PC-9 (cell line): ENCODE measurements at places on chromosomes 1 and 21. TPM values are rescaled to one million over a fixed set of nuclear protein-coding genes. Genes with fewer than 3 reads are reported as not detected.

FBLIM1 gene
- total RNA-seq: 57.2 and 114 TPM in 2 replicates

HCRTR1 gene
- total RNA-seq: not detected in 2 replicates

GRCh38 chr1:15152318-15153183, 996 bp upstream of the TMEM51 start:
- DNase-seq: peak; percentile 80

- DNase-seq: no peak
These were observed 9.8 kb downstream of the DISP1 start for GRCh38 chr1:222824641-222825040.

DNA sequence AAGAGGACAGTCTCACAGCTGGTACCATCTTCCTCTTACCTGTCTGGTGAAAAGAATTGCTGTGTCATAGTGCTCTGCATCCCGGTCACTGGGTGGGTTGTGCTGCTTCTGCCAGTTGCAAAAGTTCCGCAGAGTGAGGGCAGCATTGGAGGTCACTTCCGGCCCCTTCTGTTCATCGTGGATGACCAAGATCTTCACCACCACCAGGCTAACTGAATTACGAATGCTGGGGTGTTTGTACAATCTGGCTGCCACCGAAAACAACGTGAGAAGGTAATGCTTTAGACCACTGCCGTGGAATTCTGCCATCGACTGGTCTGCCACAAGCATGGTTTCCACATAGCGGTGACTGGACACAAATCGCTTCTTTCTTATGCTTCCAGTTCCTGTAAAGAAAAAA, 2.9 kb downstream of the ADAMTS1 start:
- no peak for DNase-seq

GRCh38 chr1:233295975-233296322, 424 bp upstream of the PCNX2 start:
- no peak for DNase-seq

DNA sequence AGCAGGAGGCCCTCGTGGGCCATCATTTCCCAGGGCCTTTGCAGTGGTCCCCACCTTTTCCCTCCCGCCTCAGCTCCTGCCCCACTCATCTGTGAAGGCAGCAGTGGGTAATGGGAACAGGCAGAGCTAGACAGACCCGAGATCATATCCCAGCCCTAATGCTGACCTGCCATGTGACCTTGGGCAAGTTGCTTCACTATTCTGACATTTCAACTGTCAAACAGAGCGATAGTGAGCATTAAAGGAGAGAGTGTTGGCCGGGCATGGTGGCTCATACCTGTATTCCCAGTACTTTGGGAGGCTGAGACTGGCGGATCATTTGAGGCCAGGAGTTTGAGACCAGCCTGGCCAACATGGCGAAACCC, 51.7 kb downstream of the RPS6KA1 start:
- no peak for DNase-seq

GRCh38 chr1:19651141-19651737, 7.1 kb downstream of the NBL1 start:
- no peak for DNase-seq

KANK4 gene
- 1.7 and 2.0 TPM in 2 replicates for total RNA-seq

DNA sequence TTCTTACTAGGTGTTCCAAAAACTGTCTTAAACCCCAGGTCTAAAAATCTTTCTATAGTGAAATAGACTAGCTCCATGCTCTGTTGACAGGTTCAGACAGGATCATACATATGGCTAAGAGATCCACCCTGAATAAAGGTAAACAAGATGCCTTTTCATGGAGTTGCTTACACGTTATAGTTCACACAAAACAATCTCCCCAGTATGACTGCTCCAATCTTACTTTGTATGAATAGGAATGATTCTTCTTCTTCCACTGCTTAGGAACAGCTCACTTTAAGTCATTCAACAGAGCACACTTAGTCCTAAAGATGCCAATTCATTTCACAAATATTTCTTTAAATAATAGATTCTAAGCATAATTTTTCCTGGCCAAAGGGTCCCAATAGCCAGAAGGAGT, 16.0 kb downstream of the ELK4 start:
- no peak for DNase-seq

- no peak for DNase-seq
These were observed 467.9 kb downstream of the SIPA1L2 start for GRCh38 chr1:232162001-232162400.

TNFRSF4 gene
- total RNA-seq: 0.20 and 0.38 TPM in 2 replicates

SLC2A1 gene
- 327 and 337 TPM in 2 replicates for total RNA-seq

CYP4A11 gene
- not detected in 2 replicates for total RNA-seq

TNNI3K gene
- total RNA-seq: 1.4 TPM in 1 of 2 replicates, not detected in the other

TMOD4 gene
- 1.2 TPM in 1 of 2 replicates, not detected in the other for total RNA-seq

DNA sequence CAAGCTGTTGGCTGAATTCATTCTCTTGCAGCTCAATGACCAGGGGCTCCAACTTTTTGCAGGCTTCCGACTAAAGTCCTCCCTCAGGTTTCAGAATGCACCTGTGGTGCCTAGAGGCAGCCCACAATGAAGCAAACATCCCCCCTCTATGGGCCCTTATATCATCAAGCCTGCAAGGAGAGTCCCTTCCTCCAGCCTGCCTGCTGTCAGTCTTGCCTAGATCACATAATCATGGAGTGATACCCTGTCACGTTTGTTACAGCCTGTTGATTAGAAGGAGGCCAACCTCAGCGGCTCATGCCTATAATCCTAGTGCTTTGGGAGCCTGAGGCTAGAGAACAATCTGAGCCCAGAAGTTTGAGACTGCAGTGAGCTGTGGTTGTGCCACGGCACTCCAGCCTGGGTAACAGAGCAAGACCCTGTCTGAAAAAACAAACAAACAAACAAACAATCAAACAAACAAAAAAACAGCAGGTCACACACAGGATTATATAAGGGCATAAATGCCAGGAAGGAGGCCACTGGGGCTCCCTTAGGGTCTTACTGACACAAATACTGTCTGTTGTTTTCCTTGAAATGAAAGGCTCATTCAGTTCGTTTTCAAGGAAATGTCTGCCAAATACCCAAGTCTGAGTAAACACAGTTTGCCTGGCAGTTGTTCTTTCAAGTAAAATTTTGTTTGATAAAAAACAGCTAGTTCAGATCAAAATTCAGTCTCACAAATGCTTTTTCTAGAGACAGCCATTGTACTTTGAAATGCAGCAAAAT, 4.7 kb upstream of the SPRR3 start:
- DNase-seq: no peak

- no peak for DNase-seq
These were observed 186.7 kb downstream of the PDE4B start for GRCh38 chr1:65979136-65980044.

DNA sequence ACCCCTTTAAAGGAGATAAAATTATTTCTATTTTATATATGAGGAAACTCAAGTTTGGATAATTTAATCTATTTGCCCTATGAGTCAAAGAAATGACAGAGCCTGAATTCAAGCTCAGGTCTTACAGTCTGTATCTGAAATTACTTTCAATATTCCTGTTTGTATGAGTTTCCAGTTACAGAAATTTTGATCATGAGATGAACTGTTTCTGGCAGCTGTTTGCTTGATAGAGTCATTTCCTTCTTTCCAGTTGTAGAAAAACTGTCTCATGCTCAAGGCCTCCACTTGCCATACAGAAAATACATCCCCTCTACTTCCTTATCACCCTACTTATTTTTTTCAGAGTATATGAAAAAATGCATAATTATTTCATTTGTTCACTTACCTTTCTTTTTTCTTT, 87.6 kb downstream of the PTPRC start:
- no peak for DNase-seq

GRCh38 chr1:228955691-228956090, 220.4 kb downstream of the RHOU start:
- no peak for DNase-seq

ADAMTS5 gene
- not detected in 2 replicates for total RNA-seq

DNA sequence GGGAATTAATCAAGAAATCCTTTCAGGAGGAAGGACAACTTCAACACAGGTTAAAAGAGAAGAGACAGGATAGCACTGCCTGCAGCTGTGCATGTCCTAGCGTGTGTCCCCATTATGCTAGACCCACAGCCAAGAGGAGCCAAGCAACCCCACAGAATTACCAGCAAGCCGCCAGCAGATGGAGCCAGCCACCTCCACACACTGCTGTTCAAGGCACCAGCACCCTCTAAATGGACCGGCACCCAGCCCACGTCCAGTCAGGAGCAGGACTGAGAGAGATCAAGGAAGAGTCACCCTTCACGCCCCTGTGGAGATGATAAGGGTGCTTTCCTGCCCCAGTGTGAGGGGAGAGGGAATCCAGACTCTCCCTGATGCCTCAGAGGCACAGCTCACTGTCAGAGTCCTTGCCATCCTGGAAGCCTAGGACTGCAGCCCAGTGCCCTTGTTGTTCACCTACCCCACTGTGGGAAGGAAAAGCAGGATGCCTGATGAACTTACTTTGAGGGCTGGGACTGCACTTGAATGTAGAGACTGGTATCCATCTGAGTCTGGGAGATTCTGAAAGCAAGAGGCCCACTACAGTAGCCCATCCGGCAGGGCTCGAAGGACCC, 37.1 kb upstream of the CTTNBP2NL start:
- peak; percentile 33 for DNase-seq

GRCh38 chr1:41882068-41882477, 36.6 kb downstream of the HIVEP3 start:
- DNase-seq: peak; percentile 41

TRIM58 gene
- not detected in 2 replicates for total RNA-seq

UBXN10 gene
- total RNA-seq: 9.4 and 11.9 TPM in 2 replicates

DNA sequence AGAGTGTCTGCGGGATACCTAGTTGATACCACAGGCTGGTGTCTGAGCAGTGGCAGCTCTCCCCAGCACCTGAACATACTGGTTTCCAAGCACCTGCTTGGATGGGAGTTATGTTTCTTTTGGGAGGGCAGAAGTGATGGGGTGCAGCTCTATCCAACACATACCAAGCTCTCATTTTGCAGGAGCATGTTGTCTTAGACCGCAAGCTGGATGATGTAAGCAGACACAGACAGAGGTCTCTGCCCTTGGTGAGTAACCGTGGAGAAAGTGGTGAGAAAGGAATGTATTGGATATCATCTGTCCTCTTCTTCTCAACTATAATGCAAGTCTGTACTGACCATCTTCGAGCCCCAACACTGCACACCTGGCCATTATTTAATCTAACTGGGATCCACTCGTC, 37.4 kb downstream of the ZNF496 start:
- no peak for DNase-seq

SLAMF9 gene
- 0.58 and 0.94 TPM in 2 replicates for total RNA-seq

- DNase-seq: no peak
These were observed 643 bp downstream of the NRAS start for GRCh38 chr1:114715952-114716303.

DNA sequence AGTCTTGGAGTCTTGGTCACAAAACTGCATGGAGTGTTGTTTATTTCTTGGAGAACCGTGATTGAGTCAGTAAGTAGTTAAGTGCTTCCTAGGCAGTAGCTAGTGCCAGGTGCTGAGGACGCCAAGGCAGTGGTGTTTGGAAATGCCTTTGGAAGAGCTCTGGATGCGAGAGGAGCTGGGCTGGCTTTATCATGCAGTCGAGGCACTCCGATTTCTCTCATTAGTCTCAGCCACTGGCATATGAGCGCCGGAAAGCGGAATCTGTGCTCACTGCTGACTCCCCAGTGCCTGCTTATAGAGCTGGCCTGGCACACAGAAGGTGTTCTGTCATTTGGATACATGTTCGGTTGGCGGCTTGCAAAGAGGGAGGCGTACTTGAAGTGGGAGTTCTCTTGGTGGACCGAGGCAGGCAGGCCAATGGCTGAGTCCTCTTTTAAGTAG, 3.6 kb downstream of the TENT5C start:
- DNase-seq: no peak

DNA sequence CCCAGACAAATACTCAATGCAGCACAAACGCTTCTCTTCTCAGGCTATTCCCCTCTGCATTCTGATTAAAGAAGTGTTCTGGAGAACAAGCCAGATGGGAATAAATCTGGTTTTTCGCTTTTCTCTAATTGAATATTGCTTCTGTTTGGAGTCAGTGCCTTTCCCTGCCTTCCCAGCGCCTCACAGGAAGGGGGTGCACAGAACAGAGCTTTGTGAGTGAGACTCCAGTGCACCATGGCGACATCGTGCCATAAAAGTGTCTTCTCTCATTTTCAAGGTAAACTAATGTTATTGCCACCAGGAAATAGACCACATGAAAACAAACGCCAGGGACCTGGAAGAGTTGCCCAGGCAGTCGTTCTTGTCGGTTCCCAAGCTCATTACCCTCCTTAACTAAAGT, 43.6 kb upstream of the SLC45A1 start:
- no peak for DNase-seq

PTGFR gene
- total RNA-seq: not detected in 2 replicates

- DNase-seq: no peak
These were observed 31.2 kb upstream of the CFAP126 start for GRCh38 chr1:161398900-161399256.

ZNF593OS gene
- not detected in 2 replicates for total RNA-seq

GPR161 gene
- 6.0 and 6.7 TPM in 2 replicates for total RNA-seq

BSND gene
- total RNA-seq: 0.09 TPM in 1 of 2 replicates, not detected in the other

DNA sequence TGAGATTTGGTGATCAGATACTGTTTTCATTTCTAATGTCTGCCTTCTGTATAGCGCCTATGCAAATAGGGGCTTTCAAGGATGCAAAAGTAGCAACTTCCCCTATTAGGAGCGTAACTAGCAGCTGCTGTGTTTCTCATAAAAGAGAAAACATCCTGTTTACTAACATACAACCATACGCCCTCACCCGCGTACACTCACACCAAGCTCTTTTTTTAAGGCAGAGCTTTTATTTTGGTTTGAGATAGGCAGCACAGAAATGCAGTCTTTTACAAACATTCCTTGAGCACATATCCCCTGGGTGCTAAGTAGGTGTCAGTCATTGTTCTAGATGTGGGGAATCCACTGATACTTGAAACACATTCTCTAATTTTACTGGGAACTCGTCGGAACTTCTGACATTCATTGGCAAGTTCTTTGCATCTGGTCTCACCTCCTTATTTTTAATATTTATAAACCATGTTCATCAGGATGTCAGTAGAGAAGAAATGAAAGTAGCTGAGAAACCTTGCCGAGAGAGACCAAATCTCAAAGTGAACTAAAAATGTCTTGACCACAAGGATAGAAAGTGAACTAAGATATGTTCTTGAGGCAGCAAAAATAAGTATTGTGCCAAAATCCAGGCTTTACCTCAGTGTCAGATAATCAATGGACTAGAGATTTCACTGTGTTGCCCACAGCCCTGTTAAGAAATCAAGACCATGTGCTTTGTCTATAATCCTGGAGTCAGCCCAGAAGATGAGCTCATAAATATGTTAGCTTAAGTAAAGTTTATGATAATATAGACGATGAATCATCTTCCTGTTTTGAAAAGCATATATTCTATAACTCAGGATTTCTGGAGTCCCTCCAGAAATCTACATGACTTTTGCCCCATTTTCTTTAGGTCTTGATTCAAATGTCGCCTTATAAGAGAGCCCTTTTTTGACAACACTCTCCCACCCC, 350.9 kb downstream of the ST6GALNAC3 start:
- no peak for DNase-seq
